ENCODE measurements at places on chromosomes 5 and 9.

- DNase-seq = no peak
Measured at GRCh38 chr5:72619251-72619650, 112.0 kb upstream of the ZNF366 start.

DNA sequence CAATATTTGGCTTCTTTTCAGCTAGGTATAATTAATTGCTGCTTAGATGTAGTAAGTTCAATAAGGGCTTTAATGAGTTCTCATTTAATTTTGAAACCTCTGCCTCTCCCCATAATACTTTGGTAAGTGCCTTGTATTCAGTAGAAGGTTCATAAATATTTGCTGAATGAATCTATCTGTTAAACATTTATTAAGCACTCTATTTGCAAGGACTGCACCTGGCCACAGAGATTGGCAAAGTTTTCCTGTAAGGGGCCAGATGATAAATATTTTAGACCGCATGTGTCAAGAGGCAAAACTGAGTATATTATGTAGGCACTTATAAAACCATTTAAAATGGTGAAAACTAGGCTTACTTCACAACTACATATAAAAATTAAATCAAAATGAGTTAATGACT is 19.0 kb upstream of the GNA14 start:
- DNase-seq = no peak

DNA sequence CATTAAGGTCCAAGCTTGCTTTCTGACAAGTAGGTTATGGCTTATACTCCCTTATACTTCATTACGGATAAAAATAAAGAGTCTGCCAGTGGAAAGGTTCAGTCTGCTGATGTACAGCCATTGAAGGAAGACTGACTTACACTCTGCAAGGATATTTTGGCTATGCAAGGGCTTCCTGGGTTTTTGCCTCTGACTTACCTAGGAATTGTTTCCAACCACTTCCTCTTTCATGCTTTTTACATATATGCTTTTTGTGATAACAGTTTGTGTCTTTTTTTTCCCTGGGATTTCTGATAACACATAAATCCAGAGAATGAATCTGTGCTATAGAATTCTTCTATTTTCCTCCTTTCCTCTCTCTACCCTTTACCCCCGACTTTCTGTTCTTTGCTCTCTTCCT is 16.8 kb downstream of the ISOC1 start:
- no peak for DNase-seq

- DNase-seq = no peak
Measured at GRCh38 chr5:50786073-50786472, 119.6 kb downstream of the PARP8 start.

DNA sequence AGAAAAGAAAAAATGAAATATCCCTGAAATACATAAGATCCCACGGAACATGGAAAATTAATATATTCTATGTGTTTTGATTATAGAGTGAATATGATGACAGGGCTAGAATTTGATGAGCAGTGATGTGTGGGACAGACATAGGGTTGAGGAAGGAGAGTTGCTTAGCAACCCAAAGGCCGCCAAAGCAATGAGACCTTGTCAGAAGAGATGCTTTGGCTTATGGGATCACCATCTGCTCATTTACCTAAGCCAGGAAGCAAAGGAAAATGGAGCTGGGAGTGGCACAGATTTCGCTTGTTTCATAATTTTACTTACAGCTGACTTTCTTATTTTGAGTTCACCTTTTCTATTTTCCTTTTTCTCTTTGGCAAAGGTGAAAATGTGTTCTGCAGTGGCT is 20.9 kb upstream of the HAPLN1 start:
- no peak for DNase-seq

- peak; percentile 55 for DNase-seq
Measured at GRCh38 chr5:163459462-163459818, 462 bp downstream of the NUDCD2 start.

DNA sequence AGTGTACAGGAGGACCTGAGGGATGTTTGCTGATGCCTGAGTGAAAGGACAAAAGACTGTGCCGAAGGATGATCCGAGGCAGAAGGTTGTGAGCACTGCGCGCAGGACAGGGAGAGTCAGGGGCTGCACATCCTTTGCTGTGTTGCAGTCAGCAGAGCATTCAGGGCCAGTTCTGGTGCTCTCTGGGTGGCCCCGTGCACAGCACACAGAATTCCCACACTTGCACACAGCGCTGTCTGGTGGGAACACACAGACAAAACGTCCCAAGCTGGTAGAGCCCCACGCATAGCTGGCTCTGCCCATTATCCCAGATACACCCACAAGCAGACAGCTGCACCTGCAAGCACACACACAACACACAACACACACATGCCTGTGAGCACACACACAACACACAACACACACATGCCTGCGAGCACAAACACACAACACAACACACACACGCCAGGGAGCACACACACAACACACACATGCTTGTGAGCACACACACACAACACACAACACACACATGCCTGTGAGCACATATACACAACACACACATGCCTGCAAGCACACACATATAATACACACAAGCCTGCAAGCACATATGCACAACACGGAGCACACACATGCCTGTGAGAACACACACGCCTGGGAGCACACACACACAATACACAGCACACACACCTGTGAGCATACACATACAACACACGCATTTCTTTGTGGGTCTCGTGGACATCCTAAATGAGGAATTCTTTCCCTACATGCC is 74.4 kb downstream of the FGF18 start:
- no peak for DNase-seq

DNA sequence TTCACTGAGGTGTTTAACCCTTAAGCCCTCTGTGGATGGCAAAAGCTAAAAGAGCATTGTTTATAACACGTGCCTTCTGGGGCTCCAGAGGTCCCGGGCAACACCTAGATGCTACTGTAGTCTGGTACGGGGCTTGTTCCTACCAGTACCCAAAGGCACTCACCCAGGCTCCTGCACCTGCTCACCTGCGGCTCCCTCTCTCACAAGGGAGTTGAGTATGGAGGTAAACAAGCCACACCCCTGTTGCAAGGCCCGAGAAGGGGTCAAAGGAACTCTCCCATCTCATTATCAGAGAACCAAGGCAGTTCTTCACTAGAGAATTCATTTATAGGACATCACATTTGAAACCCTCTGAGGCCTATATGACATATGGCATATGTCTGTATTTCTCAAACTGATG is 53.4 kb upstream of the IL6ST start:
- DNase-seq = peak; percentile 77

DNA sequence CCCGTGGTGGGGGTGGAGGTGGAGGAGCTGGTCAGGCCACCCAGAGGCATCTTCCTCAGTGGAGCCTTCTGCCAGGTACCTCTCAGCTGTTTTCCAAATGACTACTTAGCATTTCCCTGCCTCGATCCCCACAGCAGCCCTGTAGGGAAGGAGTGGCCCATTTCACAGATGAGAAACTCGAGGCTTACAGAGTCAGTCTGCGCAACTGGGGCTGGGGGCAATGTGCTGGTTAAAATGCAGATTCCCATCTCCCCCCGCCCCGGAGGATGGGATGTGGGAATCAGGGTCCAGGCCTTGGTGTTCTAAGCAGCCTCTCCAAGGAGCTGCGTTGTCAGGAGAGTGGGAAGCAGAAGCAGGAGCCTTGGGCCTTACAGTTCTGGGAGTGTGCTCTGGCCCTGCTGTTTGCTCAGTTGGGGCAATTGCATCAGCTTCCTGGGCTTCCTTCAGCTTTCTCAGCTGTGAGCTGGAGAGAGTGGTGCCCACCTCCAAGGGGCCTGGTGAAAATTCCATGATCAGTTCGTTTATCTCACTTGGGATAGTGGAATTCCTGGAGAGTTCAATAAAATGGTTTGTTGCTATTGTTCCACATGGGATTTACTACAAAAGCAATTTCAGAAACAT is 19.4 kb downstream of the ERGIC1 start:
- DNase-seq = no peak

DNA sequence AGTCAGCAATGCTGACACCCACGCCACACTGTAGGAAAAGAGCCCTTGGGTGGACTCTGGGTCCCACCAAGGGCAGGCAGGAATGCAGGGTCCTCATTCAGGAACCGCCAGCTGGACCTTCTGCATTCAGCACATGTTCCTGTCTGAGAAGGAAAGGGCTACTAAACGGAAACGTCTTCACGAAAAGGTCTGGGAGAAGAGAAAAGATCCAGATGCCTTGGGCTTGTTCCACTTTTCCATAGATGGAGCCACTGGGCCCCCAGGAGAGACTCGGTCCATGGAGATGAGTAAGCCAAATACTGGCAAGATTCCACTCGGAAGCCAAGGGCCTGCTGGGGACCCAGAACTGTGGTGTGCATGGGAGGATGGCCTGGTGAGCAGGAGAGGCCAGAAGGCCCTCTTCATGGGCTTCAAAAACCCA is 38.4 kb downstream of the LHFPL2 start:
- DNase-seq = no peak

- DNase-seq = no peak
Measured at GRCh38 chr5:76641514-76642120, 18.4 kb upstream of the F2RL2 start.

DNA sequence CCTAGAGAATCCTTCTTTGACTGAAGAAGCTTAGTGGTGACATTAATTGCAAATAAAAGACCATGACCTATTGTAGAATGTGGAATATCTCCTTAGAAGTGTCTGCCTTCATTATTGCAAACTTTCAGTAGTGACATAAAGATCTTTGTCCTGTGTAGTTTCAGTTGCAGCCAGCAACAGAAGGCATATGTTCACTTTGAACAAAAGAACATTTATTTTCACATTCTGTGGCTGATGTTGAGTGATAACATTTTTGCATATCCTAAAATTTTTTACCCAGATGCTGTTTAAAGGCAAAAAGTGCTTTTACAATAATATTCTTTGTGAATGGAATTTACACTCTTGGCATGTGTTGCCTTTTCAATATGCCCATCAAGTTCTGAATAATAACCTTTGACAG is 165.9 kb downstream of the TMC1 start:
- no peak for DNase-seq
